Iris pigment epithelial cell (primary cell): ENCODE measurements at places on chromosomes 7 and 10.

GRCh38 chr7:136214356-136214755 is 237.2 kb upstream of the MTPN start:
- DNase-seq = peak; percentile 0

GRCh38 chr7:102994567-102994966 is 80.0 kb downstream of the FBXL13 start:
- no peak for DNase-seq

- DNase-seq = no peak
Observed at GRCh38 chr7:30303312-30304039, 19.1 kb downstream of the ZNRF2 start.

- DNase-seq = no peak
Observed at GRCh38 chr7:136325578-136325977, 348.4 kb upstream of the MTPN start.

DNA sequence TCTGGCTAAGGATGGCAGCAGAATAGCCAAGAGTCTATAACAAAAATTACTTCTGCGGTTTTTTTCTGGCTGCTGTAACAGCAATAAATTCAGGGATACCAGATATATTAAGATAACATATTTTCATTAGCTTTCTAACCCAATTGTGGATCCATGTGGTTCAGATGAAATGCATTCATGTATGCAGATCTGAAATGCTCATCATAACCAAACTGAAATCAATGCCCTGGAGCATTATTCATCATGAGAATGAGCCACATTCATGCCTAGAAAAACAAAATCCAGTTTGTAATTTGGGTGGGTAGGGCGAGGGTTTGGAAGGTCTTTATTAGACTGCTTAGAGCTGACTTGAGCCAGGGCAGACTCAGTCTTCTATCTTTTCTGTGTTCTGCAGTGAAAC is 69.8 kb upstream of the SEMA3A start:
- DNase-seq = no peak

GRCh38 chr10:1854271-1854670 is 116.9 kb upstream of the ADARB2 start:
- DNase-seq = no peak

GRCh38 chr7:11557627-11558026 is 274.4 kb downstream of the THSD7A start:
- peak; percentile 75 for DNase-seq

DNA sequence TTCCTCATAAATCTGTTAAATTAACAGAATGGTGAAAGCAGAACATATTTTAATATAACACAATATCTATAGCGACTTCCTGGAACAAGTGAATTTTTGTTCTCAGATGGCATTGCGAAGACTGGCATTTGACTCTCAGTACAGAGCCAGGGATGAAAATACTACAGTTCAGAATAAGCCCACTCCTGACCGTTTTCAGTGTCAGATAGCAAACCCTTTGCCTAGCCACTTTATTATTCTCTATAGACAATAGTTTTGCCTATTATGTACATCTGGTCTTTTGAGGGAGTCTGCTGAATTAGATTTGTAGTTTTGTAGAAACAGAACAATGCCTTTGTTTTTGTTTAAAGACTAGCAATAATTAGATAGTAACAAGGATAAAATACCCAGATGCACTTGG is 2.3 kb downstream of the MINPP1 start:
- no peak for DNase-seq

GRCh38 chr7:101303102-101303701 is 18.4 kb downstream of the IFT22 start:
- DNase-seq = peak; percentile 13

GRCh38 chr7:6422926-6423632 is 24.7 kb downstream of the DAGLB start:
- no peak for DNase-seq

GRCh38 chr7:94274828-94275227 is 119.9 kb upstream of the COL1A2 start:
- DNase-seq = no peak

DNA sequence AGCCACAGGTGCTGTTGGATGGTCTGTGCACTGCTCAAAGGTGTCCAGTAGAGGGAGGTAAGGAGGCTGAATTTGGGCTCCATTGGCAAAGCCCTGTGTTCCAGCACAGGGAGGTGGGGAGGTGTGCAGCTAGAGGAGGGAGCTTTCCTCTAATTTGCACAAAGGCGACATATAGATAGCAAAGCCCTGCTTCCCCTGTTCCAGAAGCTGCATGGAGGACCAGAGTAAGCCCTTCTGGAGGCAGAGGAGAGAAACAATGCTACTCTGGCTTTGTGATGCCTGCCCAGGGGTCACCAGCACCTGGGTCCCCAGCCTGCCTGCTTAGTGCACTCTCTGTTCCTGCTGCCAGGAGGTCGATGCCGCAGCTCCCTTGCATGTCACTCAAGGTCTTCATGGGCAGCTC is 3.4 kb upstream of the ARHGAP22 start:
- DNase-seq = no peak

- DNase-seq = no peak
Observed at GRCh38 chr10:96374004-96374403, 15.2 kb upstream of the OPALIN start.
